ENCODE measurements at places on chromosomes 5 and 9.

GRCh38 chr5:80037366-80037765, 2.2 kb downstream of the THBS4 start:
- no peak for DNase-seq

- DNase-seq: no peak
Measured at GRCh38 chr9:90000925-90001324, 396.1 kb downstream of the GADD45G start.

GRCh38 chr9:70006306-70006705, 37.3 kb upstream of the MAMDC2 start:
- DNase-seq: no peak

- peak; percentile 5 for DNase-seq
Measured at GRCh38 chr5:179123491-179124272, 63.5 kb downstream of the ZNF354C start.

- DNase-seq: peak; percentile 40
Measured at GRCh38 chr9:126773004-126773607, 31.7 kb upstream of the ZBTB43 start.

- no peak for DNase-seq
Measured at GRCh38 chr5:11234501-11234911, 473.5 kb upstream of the DAP start.

DNA sequence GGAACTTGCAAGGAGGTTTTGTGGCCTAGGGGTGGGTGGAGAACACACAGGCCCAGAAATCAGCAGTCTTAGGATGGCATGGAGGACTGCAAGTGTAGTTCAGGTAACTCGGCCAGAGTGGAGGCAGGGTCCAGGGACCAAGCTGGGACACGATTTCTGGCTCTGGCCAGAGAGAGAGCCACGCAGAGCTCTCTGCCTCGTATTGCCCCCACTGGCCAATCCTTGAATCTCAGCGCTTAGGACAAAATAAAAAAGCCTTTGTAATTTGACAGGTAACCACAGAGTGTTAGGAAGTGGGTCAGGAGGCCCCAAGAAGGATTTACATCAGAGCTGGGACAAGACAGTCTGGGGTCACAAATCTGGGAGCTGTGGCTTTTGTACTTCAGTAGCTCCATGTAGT, 11.7 kb downstream of the MAP3K1 start:
- DNase-seq: peak; percentile 26

- DNase-seq: no peak
Measured at GRCh38 chr9:96048956-96049831, 173.7 kb downstream of the ERCC6L2 start.

DNA sequence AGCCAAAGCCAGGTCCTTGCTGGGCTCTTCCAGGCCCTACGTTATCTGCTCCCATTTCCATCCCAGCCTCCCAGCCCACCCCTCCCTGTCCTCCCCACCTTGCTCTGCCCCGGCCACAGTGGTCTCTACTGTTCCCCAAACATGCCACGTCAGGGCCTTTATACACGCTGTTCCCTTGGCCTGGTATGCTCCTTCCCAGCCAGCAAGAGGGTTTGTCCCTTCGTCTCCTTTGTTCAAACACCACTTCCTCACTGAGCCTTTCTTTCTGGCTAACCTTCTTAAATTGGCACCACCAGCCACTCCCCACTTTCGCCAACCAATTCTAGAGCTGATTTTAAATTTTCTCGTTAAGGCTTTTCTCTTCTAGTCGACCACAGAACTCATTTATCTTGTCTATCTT, 9.8 kb downstream of the SH2D3C start:
- DNase-seq: no peak

GRCh38 chr9:120935383-120935857, 8.8 kb upstream of the TRAF1 start:
- peak; percentile 100 for DNase-seq

- no peak for DNase-seq
Measured at GRCh38 chr5:131825404-131826013, 28.7 kb upstream of the FNIP1 start.

GRCh38 chr9:1013021-1013420, 36.6 kb downstream of the DMRT3 start:
- DNase-seq: no peak

- DNase-seq: no peak
Measured at GRCh38 chr5:9399094-9399493, 146.8 kb downstream of the SEMA5A start.

- peak; percentile 58 for DNase-seq
Measured at GRCh38 chr5:115068239-115069086, 101.2 kb downstream of the TRIM36 start.

DNA sequence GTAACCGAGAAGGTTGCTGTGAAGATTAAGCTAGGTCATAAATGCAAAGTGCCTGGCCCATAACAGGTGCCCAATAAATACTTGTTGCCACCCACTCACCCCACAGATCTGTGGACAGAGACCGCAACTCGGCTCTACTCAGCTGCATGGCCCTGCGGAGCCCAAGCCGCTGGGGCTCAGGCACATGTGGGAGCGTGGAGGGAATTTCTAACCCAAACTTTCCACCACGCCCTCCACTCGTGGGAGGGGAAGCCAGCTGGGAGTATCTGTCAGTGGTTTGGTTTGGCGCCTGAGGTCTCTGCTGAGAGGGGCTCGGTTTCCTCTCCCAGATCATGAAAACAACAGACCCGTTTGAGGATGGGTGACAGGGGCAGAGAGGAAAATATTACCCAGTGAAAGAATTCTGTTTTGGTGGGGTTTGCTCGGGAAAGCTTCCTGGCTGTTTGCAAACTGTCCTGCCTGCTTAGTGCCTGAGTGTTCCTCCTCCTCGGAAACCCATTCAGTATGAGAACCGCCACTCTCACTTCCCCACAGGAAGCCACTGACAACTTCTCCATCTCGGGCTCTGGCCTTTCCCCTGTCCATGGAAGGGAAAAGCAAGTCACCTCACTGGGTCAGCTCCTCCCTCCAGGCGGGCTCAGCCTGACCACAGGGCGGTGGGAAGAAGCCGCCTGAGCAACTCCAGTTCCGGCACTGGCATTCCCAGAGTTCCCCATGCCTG, 60.1 kb downstream of the RGS3 start:
- DNase-seq: no peak

DNA sequence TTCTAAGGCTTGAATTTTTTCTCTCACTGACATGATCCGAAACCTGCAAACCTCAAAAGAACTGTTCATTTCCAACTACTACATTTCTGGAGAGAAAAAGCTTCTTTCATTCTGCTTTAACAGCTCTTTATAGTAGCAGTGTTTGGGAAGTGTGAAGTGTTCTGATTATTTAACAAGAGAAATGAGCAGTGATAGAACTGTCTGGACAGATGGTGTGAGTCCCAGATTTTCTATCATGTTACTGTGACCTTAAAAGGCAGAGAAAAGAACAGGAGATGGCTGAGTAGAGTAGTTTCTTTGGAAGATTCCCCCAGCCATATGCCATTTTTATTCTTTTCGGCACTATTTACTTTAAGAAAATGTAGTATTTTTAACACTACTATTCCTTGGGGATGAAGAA, 41.3 kb upstream of the TAL2 start:
- no peak for DNase-seq

DNA sequence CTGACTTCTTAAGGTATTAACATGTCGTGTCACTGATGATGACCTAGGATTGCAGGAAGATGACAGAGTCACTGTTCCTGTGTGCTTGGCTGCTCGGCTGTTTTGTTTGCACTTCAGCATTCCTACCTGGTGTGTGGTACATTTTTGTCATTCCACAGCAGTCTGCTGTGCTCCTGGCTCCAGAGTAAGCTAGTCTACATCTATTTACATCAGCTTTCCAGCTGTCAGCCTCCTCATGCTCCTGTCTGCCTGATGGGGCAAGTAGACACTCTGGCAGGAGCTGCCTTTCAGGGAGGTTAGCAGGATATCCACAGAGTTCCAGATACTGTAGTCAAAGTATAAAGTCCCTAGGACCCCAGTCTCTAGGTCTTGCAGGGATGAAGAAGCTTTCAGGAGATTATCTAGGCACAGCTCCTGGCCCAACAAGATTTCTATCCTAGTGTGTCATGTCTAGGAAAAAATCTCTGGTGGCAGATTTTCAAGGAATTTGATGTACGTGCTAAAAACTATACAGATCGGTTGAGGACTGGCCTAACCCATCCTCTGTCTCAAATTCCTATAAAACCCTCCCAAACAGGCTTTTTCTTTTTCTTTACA, 28.4 kb downstream of the RUSC2 start:
- peak; percentile 96 for DNase-seq

- peak; percentile 96 for DNase-seq
Measured at GRCh38 chr9:36029765-36030528, 6.8 kb upstream of the RECK start.

DNA sequence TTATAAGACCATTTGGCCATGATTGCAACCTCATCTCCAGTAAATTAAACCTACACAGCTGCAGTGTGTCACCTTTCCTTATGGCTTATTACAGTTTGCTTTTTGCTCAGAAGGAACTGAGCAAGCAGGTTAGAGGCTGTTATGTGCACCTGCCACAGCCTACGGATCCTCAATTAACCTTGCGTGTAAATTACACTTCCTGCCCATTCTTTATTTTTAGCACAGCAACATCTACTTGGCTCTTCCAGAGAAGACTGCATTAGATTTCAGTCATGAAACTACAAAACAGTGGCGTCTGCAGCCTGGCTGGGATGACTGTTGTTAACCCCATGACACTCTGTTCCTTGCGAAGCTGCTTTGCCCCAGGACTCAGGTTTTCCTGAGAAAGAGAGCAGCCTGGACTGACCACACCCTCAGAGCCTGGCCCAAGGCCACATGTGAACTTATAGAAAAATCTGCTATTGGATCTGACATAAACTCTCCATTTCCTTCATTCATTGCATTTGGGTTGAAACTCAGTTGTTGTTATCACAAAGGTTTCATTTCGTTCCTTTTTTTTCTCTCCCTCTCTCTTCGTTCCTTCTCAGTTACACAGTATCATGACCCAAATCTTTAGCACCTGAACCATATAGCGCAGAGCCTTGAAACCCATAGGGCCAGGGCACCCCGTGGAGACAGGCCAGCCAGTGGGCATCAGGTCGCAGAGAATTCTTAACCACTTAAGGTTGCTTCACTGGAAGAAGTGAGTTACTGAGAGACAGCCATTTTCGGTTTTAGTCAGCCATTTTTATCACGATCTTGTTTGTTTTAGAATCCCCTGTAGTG, 138.6 kb downstream of the PALM2AKAP2 start:
- no peak for DNase-seq

GRCh38 chr5:87770601-87771121, 357.9 kb upstream of the CCNH start:
- DNase-seq: no peak

GRCh38 chr5:43648499-43649124, 45.6 kb downstream of the NNT start:
- no peak for DNase-seq

DNA sequence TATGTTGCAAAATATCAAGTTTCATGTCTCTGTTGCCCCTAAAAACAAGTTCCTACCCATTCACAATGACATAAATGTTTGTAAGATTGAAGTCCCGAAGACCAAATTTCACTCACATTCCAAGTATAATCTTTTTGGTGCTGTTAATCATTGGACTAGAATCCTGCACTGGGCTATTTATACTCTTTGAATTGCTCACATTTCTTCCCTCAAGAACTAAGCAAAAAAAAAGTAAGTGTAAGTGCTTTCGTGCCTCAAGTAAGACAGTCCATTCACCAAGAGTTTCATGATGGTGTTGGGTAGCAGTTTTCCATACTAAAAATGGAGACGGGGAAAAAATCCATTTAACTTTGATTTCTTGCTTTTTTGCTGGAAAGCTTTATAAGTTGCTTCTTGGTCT, 242.3 kb downstream of the EBF1 start:
- no peak for DNase-seq

DNA sequence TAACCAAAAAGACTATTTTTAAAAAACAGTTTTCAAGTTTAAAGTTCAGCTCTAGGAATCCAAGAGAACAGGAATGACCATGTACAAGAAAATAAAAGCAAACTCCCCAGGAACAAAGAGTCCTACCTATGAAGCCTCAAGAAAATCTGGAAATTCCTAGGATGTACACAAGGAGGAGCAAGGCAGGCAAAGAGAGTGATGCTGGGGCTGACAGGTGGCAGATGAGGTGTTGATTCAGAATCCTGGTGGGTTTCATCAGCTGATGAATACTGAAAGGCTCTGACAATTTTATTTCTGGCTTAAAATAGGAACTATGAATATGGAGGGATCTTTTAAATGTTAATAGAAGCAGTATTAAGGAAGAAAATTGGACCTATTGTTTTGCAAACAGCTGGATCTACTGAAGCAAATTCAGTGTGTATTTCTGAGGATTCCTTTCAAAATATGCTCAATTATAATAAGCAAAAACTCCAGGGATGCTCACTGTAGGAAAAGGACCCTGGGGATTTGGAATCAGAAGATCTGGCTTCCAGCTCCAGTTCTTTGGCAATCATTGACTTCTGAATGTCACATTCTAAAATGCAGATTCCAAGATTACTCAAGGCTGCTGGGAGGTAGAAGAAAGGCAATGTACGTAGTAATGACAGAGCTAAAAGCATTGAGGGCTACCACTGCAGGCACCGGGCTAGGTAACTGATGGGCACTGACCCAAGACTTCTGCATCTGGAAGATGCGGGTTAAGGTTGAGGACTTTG, 28.0 kb upstream of the SH3RF2 start:
- peak; percentile 32 for DNase-seq

- DNase-seq: peak; percentile 27
Measured at GRCh38 chr5:88660264-88660946, 222.6 kb downstream of the MEF2C start.

DNA sequence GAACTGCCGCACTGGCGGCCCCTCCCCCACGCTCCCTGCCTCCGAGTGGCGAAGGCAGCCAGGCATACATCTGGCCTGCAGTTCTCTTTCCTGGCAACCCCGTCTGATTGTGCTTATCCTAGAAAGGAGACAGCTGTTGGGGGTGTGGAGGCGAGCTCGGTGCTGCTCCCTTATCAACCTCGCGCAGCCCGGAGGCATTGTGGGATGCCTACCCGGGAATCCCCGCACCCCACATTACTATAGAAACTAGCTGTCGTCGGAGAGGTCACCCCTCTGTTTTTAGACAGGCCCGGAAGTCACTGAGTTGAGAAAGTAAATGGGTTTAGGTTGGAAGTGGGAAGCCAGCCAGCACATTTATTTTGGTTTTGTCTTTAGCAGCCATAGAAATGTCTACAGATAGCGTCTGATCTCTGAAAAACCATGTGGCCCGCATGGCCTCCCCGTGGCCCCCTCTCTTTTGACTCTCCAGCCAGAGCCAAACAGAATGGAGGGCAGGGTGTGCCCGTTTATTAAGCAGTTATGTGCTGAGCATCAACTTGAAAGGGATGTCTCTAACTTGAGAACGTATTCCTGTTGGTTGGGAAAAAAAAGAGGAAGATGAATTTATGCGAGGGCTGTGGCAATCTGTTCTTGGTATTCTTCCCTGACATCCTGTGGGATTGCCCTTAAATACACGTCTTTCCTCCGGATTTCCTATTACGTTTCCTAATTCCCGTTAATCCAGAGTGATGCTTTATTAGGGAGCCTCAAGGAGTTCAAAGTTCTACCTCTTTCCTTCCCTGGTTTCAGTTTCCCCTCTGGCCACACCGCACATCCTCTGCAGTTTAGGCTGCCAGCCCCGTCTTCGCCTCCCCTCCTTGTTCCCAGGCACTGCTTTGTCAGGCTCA, 3.9 kb downstream of the STC2 start:
- DNase-seq: no peak

- DNase-seq: peak; percentile 63
Measured at GRCh38 chr5:151924564-151925301, at the start of gene GLRA1. TSS of gene GLRA1 (minus strand) at chr5:151924851. CDS start at chr5:151924549, 302 bp downstream.

All from epithelial cell of esophagus (primary cell).